Endothelial cell of coronary artery (primary cell): ENCODE measurements at places on chromosomes 13 and 19. TPM values are rescaled to one million over a fixed set of nuclear protein-coding genes. Genes with fewer than 3 reads are reported as not detected.

The MAP4K1 gene
- total RNA-seq, result 0.09 TPM in 1 of 2 replicates, not detected in the other

The LRRC25 gene
- total RNA-seq, result not detected in 2 replicates

The TINCR gene
- total RNA-seq, result under 0.01 and 0.09 TPM in 2 replicates

The C19orf33 gene
- 19.2 and 22.1 TPM in 2 replicates for total RNA-seq

The IL17D gene
- 3.4 and 4.2 TPM in 2 replicates for total RNA-seq
